ENCODE measurements at places on chromosomes 2 and 18.

DNA sequence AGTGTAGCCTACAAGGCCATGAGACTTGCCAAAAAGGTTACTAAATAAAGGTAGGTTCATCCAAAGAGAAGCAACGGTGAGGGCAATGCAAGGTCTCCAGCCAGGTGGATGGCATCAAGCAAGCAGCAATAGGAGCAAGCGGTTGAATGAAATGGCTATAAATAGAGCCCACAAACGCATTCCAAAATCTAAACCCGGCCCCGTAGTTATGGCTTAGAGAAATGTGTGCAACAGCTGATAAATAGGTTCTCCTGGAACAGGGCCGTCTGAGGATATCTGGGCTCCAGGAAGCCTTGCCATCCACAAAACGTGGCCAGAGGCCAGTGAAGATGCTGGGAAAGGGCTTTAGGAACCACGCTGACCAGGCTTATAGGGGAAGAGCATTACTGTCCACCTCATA lies 146.1 kb upstream of the PID1 start:
- DNase-seq = no peak

DNA sequence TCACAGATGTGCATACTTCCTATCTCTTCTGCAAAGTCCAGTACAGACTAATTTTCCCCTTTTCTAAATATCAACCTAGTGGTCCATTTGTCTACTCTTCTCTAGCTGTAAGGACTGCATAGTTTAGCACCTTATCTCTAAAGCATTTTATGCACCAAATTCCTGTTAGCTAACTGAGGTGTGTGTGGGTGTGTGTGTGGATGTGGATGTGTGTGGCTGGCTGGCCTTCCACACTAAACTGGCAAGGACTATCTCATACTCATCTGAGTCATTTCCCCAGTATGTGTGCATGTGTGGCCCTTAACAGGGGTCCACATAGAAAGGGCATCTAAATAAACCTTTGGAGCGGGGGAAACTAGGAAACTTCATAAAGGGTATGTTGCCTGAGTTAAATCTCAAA lies 139.6 kb downstream of the TTC32 start:
- no peak for DNase-seq

DNA sequence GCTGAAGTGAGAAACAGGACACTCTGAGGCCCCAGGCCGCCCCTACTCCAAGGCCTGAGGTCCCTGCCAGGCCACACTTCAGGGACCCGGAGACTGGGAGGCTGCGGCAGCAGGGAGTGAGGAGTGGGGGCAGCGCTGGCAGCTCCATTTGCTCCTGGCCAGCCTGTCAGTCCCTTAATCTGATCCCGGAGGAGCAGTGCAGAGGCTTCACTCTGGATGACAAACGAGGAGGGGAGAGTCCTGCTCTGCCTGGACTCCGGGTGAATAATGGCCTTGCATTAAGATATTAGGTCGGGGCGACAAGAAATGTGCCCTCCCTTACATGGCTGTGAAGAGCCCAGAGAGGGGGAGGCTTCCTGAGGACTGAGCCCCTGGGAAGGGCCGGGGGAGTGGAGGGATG lies 14.3 kb upstream of the PRSS56 start:
- no peak for DNase-seq

GRCh38 chr2:127086990-127087790 lies 19.8 kb downstream of the BIN1 start:
- no peak for DNase-seq

GRCh38 chr2:167388497-167388896 lies 500.2 kb downstream of the XIRP2 start:
- DNase-seq = no peak

DNA sequence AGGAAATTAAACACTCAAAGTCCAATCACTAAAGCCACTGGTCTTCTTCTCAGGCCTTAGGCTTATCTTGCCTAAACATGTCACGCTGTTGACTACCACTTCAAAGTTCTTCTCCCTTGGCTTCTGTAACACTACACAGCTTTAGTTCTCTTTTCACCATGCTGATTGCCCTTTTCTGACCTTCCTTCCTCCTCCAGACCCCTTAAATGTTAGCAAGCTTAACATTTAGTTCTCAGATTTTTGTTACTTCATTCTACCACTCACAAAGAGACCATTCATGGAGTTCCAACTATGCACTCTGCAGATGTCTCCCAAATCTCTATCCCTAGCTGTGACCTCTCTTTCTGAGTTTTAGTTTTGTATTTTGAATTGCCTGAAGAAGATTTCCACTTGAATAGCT lies 64.4 kb downstream of the TTC21B start:
- DNase-seq = no peak

GRCh38 chr2:11377928-11378545 lies 33.6 kb upstream of the ROCK2 start:
- DNase-seq = no peak

DNA sequence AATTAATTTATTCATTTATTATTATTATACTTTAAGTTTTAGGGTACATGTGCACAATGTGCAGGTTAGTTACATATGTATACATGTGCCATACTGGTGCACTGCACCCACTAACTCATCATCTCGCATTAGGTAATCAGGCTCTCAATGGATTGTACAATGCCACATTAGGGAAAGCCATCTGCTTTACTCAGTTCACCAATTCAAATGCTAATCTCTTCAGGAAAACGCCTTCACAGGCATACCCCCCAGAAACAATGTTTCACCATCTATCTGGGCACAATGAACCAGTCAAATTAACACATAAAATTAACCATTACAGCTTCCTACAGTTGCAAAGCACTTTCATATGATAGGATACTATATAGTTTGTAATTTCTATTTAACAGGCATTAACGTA lies 84.8 kb upstream of the DNAJC10 start:
- no peak for DNase-seq

DNA sequence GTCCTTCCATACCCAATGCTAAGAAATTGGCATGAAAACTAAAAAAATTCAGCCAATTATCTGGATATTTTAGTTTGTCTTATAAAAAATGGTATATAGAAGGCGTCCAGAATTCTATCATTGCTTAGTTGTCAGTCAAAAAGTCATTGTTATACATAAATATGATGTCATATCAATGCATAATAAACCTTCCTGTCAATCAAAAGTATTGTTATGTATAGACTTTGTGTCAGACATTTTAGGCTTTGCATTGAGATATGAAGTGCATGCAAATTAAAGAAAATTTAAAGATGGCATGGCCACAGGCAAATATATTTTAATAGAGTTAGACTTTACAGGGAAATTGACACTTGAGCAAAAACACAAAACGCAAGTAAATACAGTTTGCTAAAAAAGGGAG lies 173.4 kb upstream of the FANCL start:
- DNase-seq = no peak

- DNase-seq = no peak
Measured at GRCh38 chr2:168698969-168699368, 103.5 kb upstream of the NOSTRIN start.

DNA sequence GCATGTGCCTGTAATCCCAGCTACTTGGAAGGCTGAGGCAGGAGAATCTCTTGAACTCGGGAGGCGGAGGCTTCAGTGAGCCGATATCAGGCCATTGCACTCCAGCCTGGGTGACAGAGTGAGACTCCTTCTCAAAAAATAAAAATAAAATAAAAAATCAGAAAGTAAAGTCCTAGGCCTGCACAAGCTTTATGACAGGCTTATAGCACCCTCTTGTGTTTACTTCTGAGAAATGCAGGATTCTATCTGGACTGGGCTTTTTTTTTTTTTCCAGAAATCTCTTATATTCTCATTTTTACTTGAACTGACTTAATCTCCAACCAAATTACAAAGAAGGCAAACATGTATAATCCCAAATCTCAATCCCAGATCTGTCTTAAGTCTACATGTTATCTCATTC lies 26.1 kb upstream of the REG3G start:
- DNase-seq = no peak

DNA sequence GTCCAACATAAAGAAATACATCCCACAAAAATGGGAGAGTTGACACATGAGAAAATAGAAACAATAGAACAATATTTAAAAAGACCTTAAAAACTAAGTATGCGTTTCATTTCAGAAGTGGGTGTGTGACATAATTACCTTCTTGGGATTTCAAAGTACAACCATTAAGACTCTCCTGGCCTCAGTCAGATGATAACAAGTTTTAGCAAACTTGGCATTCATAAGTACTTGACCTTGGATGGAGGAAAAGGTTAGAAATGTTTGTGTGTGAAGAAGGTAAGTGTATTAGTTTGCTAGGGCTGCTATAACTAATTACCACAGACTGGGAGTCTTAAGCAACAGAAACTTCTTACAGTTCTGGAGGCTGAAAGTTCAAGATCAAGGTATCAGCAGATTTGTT lies 4.9 kb upstream of the NGEF start:
- no peak for DNase-seq

DNA sequence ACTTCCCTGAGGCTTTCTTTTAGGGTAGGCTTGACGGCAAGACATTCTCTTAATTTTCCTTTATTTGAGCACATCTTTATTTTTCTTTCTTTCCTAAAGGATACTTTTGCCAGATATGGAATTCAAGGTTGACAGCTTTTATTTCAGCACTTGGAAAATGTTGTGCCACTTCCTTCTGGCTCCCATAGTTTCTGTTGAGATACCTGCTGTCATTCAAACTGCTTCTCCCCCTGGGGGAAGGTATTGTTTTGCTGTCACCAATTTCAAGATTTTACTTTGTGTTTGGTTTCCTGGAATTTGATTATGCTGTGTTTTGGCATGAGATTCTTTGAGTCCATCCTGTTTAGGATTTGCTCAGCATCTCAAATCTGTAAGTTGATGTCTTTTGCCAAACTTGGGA lies 39.1 kb upstream of the TWIST2 start:
- no peak for DNase-seq

DNA sequence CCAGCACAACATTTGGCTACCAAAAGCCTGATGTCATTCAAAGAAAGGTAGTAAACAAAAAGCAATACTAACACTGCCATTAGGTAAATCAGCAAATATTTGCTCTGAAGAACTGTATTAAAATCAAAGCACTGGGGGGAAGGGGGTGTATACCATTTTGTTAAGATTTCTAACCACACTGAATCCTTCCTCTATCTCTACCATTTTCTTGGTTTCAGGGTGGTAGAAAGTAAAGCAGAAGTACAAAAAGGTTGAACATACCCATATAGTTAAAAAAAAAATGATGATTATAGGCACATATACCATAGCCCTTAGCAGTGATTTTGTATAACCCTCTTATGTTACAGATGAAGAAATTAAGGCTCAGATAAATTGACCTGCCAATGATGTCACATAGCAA lies 437.6 kb downstream of the ZEB2 start:
- DNase-seq = no peak

GRCh38 chr2:241814393-241814642 lies 5.3 kb downstream of the NEU4 start:
- DNase-seq = no peak

DNA sequence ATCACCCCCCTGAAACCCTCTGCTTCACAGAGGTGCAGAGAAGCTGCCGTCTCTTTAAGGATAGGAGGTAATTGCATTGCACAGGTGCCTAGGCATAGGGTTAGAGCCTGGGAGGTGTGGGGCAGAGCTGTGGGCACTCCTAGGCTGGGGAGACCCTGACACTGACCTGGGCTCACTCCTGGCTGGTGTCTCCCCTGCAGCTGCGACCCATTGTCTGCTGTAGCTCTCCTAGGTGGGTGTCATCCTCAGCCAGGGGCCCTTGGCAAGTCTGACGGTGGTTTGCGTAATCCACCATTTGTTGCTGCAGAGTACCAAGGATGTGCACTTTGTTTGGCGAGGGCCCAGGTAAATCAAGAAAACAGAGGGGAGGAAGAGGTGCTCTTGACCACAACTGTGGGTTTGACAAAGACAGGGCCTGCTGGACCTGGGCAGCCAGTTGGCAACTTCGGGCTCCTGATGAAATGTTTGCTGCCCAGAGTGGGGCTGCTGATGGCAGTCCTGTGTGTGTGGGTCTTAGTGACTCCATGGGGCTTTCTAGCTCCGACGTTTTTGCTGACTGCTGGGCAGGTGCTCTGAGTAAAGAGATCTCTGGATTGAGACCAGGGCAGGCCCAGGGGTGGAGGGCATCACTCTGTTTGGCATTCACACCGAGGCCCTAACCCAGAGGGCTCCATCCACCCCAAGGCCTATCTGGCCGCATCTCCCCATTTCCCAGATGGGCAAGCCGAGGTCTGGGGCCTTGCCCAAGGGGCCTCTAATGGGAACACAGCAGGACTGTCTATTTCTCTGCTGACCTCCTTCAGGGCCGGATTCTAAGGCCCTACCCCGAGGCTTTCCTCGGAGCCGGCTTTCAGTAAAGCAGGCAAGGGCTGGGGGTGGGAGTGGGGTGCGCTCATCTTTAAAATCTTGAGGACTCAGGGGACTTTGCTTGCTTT lies 67.7 kb downstream of the EDAR start:
- DNase-seq = no peak

All from stimulated activated CD8-positive, alpha-beta memory T cell treated with anti-CD3 and anti-CD28 coated beads, Interleukin-4, amount 100 ng/mL, for 4 hours (primary cell).